ENCODE measurements at places on chromosomes 16 and 17. TPM values are rescaled to one million over a fixed set of nuclear protein-coding genes. Genes with fewer than 3 reads are reported as not detected.

The TRIM47 gene
- 23.5 TPM for total RNA-seq

The GUCY2D gene
- not detected for total RNA-seq

The CLEC10A gene
- 1.6 TPM for total RNA-seq

The GAS2L2 gene
- total RNA-seq = not detected

The IGF2BP1 gene
- 4.7 TPM for total RNA-seq

The SLC5A11 gene
- total RNA-seq = not detected

The ADORA2B gene
- total RNA-seq = 3.1 TPM

The HOXB7 gene
- 1.0 TPM for total RNA-seq

The NEUROD2 gene
- not detected for total RNA-seq

The PRPF8 gene
- total RNA-seq = 96.0 TPM

The SCGB1C2 gene
- not detected for total RNA-seq

The KRT9 gene
- total RNA-seq = not detected

The PYDC1 gene
- not detected for total RNA-seq

The SLC9A5 gene
- not detected for total RNA-seq
